ENCODE measurements at places on chromosomes 1 and 21.

DNA sequence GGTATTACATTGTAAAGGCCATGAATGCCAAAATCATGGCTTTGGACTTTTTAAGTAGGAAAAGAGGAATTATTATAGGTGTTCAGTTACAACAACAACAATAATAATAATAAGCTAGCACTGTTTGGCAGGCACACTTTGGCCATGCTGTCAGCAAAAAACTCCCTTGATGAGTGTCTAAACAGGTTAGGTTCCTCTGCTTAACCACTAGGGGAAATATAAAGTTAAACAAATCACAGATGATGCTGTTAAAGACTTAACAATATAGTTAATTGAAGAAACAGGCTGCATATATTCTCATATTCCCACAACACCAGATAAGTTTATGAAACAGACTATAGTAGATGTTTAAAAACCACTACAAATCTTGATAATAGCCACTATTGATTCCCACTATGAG lies 46.4 kb downstream of the RGS21 start:
- no peak for DNase-seq

DNA sequence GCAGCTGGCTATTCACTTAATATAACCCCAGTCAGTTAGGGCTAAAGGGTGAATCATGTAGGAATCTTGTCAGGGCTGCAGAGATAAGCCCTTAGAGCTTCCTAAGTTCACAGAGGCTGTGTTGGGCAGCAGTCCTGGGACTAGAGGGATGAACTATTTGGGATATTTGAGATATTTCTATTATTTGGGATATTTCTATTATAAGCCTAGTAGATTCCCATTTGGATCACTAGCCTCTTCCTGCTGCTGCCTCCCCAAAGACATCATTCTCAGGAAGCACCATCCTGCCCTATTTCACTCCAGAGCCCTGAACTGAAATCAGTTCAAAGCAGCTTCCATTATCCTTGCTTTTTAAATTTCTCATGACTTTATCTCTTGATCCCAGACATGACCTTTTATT lies 501.3 kb downstream of the NUF2 start:
- no peak for DNase-seq

- no peak for DNase-seq
Observed at GRCh38 chr1:16085522-16085921, 12.1 kb upstream of the FAM131C start.

- DNase-seq = no peak
Observed at GRCh38 chr1:219312967-219313366, 139.3 kb downstream of the LYPLAL1 start.

Measured in NCI-H1694 (cell line).